8988T (cell line): ENCODE measurements at places on chromosomes 6 and 20.
A peak's percentile ranks its signal among the peaks of the same experiment; 100 is the strongest.

- DNase-seq = no peak
These were observed 3.0 kb upstream of the APOBEC2 start for GRCh38 chr6:41049955-41050354.

DNA sequence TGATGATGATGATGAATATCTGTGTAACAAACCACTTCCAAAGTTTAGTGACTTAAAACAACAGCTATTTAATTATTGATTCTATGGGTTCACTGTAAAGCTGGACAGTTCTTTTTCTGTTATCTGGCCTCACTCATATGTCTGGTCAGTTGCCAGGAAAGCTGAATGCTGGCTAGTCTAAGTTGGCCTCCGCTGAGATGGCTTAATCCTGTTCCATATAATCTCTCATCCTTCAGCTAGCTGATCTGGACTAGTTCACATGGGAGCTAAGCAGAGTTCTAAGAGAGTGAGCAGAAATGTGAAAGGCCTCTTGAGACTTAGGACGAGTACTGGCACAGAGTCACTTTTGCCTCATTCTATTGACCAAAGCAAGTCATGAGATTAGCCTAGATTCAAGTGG is 334.7 kb upstream of the FLRT3 start:
- no peak for DNase-seq

DNA sequence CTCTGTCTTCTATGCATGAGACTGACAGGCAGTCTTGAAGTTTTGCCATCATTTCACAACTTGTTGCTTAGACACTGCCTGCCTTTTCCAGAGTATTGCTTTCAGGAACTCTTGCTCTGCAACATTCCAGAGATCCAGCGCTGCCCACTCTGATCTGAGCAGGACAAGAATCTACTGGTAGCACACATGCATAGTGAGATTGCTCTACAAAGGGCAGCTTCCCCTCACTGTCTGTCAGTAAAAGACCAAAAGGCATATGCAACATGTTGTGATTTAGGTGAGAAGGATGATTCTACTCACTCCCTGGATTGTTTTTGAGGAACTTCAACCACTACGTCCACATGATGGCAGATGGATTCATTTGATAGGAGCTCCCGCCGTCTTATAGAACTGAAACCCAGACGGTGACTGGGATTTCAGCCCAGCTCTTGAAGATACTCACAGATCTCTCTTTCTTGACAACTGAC is 259.1 kb downstream of the ARID1B start:
- DNase-seq = no peak

- no peak for DNase-seq
These were observed 189.1 kb downstream of the EPM2A start for GRCh38 chr6:145546265-145546664.

GRCh38 chr6:157966589-157966977 is 15.1 kb upstream of the SYNJ2 start:
- no peak for DNase-seq

DNA sequence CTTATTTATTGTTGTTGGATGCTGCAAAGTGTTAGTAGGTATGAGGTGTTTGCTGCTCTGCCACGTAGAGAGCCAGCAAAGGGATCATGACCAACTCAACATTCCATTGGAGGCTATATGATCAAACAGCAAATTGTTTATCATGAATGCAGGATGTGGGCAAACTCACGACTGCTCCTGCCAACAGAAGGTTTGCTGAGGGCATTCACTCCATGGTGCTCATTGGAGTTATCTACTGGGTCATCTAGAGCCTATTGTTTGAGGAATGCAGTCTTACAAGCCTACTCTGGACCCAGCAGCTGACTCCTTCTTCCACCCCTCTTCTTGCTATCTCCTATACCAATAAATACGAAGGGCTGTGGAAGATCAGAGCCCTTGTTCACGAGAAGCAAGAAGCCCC is 12.1 kb downstream of the MICB start:
- DNase-seq = no peak

DNA sequence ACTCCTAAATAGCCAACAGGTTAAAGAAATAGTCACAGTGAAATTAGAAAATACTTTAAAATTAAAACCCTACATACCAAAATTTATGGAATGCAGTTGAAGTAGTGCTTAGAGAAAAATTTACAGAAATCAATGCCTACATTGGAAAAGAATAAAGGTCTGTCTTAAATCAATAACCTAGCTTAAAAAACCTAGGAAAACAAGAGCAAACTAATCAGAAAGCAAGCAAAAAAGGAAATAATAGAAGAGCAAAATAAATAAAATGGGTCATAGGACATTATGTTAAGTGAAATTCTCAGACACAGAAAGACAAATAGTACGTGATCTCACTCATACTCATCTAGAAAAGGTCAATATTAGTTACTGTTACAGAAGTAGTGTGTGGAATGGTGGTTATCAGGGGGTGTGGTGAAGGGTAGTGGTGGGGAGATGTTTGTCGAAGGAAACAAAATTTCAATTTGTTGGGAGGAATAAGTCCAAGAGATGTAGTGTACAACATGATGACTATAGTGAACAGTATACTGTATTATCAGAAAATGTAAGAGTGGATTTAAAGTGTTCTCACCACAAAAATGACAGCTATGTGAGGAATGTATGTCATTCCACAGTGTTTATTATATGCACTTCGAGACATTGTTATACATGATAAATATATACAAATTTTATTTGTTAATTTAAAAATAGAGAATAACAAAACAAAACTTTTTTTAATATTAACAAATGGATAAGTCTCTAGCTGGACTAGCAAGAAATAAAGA is 423.6 kb downstream of the CDH26 start:
- DNase-seq = no peak

DNA sequence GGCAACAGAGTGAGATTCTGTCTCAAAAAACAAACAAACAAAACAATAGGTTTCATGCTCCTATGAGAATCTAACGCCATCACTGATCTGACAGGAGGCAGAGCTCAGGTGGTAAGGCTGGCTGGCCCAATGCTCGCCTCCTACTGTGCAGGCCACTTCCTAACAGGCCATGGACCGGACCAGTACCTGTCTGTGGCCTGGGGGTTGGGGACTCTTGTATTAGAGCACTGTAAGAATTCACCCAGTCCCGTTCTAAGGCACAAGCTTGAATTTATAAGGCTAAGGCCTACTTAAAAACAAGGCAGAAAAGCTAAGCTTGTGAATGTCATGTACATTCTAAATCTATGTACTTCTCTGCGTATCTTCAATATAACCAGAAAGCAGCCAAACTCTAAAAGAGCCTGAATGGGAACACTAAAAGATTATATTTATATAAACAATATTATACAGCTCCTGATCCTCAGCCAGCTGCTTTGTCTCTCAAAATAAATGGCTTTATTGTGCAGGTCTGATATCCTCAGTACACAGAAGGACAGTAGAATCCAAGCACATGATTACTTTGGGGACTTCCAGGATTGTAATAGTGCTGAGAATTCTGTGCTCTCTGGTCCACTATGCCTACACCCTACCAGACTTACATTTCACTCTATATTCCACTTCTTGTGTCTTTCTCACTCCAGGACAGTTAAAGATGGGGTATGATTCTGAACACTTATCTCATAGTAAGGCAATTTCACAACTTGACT is 64.5 kb upstream of the DST start:
- no peak for DNase-seq

- DNase-seq = no peak
These were observed 31.3 kb upstream of the MRGBP start for GRCh38 chr20:62765021-62765420.

- no peak for DNase-seq
These were observed 373.3 kb downstream of the CDKAL1 start for GRCh38 chr6:20907486-20908071.

DNA sequence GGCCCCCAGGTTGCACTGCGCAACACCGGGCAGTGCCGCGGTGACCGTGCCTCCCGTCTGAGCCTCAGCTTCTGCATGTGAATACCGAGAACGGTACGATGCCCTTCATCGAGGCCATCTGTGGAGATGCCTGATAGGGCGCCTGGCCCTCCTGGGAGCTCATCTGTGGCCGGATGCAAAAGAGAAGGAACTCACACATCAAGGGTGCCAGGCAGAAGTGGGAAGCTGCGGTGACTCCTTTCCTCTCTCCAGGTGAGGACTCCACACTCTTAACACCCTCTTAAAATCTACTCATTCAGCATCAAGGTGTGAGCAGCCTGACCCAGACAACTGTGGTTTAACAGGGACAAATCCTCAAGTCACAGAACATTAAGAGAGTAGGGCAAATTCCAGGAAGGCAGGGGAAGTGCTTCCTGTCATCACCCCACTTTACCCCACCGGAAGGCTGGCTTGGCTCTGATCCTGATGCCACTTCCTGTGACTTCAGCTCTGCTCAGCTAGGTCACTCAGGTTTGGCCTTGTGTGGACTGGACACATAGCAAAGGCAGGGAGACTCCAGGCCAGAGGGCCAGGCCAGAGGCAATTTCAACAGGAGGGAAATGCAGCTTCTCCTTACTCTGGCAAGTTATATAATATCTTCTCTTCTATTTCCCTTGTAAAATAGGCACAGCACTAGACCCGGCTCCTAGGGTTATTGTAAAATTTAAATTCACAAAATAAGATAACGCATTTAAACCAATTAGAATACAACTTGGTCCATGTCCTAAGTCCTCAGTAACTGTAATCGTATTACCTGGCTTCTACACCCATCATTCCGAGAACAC is 69.4 kb downstream of the CPNE5 start:
- DNase-seq = no peak

GRCh38 chr20:35909176-35909575 is 45.1 kb downstream of the SCAND1 start:
- no peak for DNase-seq

DNA sequence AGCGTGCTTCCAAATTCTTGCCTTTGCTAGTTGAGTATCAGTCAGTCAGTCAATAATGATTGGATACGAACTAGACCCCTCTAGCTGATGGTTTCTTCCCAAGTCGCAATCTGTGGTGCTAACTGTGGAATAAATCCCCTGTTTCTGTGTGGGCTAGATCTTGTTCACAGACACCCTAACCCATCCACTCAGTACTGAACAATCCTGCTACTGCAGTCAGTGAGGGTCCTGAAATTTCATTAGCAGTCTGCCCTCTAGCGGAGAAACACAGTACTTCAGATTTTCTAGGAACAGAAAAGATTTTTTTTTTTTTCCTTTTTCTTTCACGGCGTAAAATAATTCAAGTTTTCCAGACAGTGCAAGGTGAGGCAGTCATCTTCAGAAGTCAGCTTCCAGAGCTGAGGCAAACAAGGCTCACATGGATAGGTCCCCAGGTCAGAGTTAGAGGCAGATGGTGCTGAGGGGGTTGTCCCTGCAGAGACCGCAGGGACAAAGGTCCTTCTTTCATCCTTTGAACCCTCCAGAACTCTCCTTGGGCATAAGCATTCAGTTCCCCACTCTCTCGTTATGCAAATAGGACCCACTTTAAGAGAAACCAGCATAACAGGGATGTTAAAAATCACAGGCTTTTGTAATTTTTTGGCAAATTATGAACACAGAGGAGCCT is 119.6 kb downstream of the SCML4 start:
- peak; percentile 31 for DNase-seq

DNA sequence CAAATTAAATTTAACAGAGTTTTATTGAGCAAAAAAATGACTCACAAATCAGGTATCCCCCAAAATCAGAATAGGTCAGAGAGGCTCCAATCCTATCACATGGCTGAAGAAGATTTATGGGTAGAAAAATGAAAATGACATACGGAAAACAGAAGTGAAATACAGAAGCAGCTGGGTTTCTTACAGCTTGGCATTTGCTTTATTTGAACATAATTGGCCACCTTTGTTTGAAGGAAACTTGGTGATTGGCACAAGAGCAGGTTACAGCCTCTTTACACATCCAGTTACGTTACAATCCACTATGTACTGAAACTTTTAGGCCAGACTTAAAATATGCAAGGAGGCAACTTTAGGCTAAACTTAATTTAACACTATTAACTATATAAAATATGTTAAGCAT is 11.7 kb upstream of the TREM2 start:
- no peak for DNase-seq

- no peak for DNase-seq
These were observed 99.8 kb downstream of the SNAP25 start for GRCh38 chr20:10318291-10319024.

DNA sequence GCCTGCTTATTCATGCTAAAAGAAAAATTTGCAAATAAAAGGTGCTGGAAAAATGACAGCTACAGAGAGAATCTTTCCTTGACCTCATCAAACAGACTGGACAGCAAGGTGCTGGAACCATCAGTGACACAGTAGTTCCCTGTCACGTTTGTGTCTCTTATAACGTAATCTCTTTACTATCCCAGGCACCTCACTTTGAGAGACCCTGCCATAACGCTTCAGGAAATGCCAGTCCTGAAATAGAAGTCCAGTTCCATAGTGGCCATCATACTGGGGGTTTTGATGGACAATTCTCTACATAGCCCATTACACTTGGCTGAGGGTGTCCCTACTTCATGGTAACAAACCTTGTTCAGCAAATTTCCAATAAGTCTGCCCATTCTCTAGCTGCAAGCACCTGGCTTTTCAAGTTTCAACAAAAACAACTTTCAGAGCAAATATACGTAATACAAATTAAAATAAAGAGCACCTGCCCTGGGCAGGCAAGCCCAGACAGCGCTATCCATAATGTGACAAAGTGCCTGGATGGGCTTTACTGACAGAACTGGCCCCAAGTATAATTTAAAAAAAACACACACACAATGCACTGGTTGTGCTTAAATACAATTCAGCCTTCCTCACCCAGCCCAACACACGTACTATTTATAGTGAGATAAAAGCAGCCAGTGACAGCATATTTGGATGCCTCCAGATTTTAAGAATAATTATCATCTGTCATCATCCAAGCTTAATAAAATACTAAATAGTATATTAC is 38.7 kb downstream of the CNKSR3 start:
- no peak for DNase-seq

GRCh38 chr6:142173980-142174379 is 26.9 kb downstream of the VTA1 start:
- no peak for DNase-seq

DNA sequence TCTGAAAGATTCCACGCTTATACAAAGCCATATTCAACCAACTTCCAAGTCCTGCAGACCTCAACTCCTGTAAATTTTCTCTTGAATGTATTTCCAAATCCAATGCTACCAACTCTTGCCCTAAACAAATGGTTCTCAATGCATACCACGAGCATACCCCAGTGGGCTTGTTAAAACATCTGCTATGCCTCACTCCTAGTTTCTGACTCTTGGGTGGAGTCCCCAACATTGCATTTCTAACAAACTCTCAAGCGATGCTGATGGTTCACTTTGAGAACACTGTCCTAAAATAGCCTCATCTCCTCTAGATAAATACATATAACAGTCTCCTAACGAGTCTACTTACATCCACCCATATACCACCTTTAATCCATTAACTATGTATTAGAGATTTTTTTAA is 7.3 kb downstream of the HBS1L start:
- DNase-seq = no peak

DNA sequence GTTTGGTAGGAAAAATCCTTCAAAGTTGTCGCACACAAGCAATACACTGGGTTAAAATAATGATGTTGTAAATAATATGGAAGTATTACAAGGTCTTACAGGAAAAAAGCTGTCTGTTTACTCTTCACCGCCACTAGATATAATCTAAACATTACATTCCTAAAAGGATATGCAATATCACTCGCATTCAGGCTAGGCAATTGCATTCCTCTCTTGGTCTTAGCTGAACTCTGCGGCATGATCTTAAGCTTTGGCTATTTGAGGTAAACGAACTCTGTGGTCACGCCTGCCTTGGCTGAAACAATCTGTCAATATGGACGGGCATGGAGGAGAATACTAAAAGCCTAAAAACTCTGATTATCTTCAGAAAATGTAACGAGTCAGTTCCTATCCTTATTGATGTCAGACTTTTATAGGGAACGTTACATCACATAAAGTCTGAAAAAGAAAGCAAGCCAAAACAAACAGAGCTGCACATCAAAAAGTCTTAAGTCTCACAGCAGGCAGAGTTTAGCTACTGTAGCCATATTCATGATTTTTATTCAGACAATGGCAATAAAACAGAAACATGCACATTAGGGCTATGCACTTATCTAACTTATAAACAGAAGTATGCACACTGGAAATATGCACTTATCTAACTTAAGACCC is 30.8 kb upstream of the FILIP1 start:
- DNase-seq = no peak
